ENCODE measurements at places on chromosomes 3 and 15.
A peak's percentile ranks its signal among the peaks of the same experiment; 100 is the strongest.

GRCh38 chr3:60217156-60217911 is 1033.9 kb downstream of the FHIT start:
- no peak for DNase-seq

- DNase-seq = no peak
Observed at GRCh38 chr3:144079634-144080033, 108.0 kb downstream of the DIPK2A start.

GRCh38 chr3:12627370-12627769 is 36.5 kb downstream of the RAF1 start:
- no peak for DNase-seq

- DNase-seq = no peak
Observed at GRCh38 chr15:96160800-96161199, 169.7 kb upstream of the NR2F2 start.

DNA sequence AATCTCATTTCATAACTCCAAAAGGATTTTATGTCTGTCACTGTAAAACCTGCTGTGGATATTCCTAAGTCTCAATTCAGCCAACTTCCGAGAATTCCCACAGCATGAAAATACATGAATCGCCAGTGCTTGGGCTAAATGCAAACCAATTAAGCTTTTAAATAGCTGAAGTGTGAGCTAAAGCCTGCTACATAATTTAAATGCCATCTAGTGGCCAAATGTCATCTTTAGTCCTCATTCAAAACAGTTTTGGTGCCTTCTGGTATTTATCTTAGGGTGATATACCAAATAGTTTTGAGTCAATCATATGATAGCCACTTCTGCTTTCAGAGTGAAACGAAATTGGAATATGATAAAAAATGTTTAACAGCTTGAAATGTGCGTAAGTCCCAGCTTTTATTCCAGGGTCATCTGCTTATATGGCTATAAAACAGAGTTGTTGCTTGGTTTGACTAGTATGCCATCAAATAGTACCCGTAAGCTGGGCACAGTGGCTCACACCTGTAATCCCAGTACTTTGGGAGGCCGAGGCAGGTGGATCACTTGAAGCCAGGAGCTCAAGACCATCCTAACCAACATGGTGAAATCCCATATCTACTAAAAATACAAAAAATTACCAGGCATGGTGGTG is 41.8 kb upstream of the CCNL1 start:
- DNase-seq = no peak

GRCh38 chr15:85331655-85332285 is 48.6 kb upstream of the AKAP13 start:
- DNase-seq = no peak

- no peak for DNase-seq
Observed at GRCh38 chr3:135762188-135762856, 203.2 kb upstream of the PPP2R3A start.

GRCh38 chr3:120101624-120102023 is 7.4 kb upstream of the GSK3B start:
- no peak for DNase-seq

DNA sequence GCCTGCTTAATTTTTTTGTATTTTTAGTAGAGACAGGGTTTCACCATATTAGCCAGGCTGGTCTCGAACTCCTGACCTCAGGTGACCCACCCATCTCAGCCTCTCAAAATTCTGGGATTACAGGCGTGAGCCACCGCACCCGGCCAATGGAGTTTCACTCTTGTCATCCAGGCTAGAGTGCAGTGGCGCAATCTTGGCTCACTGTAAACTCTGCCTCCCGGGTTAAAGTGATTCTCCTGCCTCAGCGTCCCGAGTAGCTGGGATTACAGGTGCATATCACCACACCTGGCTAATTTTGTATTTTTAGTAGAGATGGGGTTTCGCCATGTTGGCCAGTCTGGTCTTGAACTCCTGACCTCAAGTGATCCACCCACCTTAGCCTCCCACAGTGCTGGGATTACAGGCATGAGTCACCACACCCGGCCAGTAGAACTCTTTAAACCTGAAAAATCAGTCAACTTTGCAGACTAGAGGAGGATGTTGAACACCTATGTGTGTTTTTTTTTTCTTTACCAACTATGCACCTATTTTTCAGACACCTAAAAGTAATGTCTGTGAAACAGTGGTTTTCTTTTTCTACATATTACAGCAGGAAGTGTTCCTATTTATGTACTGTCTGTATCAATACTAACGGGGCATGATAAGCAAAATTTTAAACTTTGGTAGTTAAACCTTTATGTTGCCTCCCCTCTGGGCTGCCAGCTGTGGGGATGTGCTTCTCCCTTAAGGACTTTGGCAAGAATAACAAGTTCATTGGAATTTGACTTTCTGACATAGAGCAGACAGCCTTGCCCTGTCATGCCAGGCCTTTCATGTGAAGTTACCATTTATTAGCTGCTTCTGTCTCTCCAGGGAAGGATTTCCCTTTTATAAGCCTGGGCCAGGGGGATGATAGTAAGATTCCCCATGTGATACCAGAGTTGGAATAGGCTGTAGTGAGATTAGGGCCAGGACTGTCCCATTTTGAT is 8.1 kb downstream of the ARIH2 start:
- DNase-seq = no peak

DNA sequence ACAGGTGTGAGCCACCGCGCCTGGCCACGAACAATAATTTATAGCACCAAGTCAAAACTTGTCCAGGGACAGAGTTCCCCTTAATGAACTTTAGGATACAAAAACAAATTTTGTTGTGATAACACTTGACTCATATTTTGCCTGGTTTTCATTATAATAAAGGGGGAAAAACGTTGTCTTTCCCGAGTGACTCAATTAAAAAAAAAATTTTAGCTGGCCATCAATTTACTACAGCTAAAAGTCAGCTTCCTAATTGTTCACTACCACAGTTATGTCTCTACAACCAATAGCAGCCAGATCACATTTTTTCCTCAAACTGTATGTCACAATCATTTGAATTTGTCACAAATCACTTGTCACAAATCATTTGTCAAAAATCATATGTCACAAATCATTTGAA is 116.0 kb downstream of the P3H2 start:
- DNase-seq = no peak

DNA sequence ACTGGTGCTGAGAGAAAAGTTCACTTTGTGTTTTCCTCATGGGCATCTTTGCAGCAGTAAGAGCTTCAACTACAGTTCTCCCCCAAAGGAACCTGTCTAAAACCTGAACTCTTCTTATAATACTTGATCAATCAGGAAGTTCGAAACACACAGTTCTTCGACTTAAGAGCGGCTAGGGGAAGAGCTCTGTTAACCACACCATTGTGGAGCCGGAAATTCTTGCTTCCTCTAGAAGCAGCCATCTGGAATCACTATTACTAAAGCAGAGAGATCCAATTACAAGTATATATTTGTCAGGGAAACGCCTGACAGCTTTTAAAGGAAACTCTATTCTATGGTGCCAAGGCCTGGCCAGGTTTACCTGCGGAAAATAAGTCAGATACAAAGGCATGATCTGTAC is 337.3 kb upstream of the CBLB start:
- DNase-seq = no peak

DNA sequence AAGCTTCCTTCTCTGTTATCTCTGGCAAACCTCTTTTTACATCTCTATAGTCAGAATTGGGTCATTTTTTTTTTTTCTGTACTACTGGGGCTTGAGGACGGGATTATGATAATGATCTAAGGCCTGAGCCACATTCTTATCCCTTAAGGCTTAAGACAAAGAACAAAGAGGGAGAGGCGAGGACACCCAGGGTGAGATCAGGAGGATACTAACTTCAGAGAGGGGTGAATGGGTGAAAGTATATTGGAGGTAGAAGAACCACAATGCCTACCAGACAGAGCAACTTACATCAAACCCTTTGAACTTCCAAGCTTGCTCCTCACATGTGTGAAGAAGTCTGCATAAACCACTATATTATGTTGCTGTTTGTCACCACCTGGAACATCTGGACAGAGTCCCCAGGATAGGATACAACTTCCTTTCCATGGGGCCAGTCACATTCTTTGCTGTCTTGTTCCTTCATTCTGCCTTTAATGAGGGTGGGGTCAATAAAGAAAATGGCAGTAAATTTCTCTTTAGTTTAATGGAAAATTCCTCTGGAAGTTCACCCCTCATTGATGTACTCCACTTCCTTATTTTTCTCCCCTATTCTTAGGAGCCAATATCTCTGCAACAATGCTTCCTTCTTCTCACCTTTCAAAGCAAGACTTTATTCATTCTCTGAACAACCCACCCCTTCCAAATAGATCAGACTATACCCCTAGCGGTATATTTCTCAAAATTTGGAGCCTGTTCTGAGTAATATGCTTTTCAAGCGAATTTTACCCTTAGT is 9.1 kb upstream of the PDCD6IP start:
- DNase-seq = no peak

- no peak for DNase-seq
Observed at GRCh38 chr15:51288143-51289065, 50.0 kb downstream of the CYP19A1 start.

DNA sequence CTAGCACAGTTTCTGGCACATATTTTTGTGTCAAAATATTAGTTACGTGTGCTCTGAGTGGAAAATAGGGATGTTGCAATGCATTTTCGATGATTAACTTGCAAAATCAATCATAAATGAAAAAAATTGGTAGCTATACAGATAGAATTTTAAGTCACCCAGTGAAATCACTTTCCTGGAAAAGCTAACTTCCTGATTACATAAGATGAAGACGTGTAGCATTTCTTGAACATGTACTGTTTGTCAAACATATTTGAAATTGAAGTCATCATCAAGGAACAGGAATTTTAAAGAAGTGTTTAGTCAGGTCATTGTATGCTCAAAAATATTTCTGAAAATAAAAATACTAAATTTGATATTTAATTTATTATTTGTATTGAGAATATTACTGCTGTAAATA is 977.7 kb downstream of the PLOD2 start:
- DNase-seq = no peak

DNA sequence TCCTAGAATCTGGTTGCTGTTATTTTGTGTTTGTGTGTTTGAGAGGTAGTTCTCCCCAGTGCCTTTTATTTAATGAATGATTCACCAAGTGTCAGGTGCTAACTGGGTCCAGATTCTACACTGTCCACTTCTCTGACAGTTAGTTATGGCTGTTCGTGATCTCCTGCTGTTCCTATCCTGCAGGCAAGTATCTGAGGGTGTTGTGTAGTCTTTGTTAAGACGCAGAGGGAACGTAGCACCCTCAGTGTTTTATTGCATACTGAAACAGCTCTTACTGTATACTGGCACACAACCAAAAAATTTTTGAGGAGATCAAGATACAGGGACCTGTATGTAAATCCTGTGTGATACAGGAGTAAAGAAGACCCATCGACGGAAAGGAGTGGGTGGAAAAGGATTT is 1271.3 kb downstream of the ROBO1 start:
- no peak for DNase-seq

GRCh38 chr3:166498446-166498845 is 661.2 kb upstream of the BCHE start:
- no peak for DNase-seq

DNA sequence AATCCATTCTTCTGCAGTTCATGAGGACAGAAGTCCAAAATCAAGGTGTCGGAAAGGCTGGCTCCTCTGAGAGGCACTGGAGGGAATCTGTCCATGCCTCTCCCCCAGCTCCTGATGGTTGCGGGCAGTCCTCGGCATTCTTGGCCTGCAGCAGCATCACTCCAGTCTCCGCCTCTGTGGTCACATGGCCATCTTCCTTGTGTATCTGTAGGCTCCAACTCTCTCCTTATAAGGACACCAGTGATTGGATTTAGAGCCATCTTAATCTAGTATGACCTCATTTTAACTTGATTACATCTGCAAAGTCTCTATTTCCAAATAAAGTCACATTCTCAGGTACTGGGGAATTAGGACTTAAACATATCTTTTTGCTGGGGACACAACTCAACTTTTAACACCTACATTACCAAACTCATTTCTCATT is 56.0 kb upstream of the FLNB start:
- DNase-seq = no peak

GRCh38 chr3:57826952-57827723 is 71.0 kb downstream of the SLMAP start:
- no peak for DNase-seq

DNA sequence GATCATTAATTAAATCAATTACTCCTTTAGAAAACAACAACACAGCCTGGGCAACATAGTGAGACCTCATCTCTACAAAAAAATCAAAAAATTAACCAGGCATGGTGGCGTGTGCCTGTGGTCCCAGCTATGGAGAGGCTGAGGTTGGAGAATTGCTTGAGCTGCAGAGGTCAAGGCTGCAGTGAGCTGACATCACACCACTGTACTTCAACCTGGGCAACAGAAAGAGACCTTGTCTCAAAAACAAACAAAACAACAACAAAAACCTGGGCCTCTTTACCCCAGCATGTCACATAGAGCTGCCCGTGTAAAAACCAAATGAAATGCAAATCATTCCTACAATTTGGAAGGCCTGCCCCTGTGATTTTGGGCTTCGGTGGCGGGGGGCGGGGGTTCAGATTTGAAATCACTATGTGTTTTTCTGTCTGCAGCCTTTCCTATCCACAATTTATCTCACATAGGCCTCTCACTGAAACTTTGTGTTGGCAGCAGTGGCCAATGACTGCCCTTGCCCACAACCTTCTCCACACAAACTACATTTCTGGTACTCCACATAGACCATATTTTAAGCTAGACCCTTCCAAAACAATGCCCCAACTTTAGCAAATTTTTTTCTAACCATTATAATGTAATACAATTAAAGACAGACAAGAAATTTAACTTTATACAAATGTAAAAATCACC is 6.5 kb downstream of the ADAM10 start:
- no peak for DNase-seq

DNA sequence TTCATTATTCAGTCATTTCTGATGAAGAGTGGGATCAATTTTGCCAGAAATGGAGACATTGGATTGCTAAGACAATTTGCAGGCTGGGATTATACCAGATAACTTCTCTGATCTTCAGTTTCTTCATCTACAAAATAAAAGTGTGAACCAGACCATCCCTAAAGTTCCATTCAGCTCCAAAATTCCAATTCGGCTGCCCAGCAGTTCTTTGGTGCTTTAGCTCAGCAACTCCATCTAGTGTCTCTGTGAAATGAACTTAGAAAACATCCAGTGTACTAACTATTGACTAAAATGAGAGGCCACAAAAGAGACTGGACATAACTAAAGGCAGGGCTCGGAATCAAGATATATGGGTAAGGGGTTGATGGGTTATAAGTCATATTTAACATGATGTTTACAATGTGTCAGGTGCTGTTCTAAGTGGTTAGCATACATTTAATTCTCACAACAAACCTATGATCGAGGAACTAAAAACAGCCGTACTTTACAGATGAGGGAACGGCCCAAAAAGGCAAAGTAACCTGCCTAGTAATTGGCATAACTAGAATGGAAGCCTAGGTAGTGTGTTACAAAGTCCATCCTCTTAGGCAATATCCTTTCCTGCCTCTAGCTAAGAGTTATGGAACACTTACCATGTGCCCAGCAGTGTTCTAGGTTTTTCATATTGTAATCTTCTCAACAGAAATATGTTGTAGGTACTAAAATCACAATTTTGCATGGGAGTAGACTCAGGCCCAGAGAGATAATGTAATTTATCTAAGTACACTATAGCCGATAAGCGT is 17.0 kb downstream of the THAP10 start:
- DNase-seq = no peak

GRCh38 chr15:93035953-93036810 is 52.8 kb downstream of the RGMA start:
- peak; percentile 43 for DNase-seq

DNA sequence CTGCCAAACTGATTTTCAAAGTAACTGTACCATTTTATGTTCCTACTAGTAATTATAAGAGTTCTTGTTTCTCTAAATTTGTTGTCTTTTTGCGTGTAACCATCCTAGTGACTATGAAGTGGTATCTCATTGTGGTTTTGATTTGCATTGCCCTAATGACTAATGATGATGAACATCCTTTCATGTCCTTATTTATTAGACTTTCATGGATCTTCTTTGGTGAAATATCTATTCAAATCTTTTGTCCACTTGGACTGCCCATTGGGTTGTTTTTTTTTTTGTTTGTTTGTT is 3.6 kb downstream of the OXSR1 start:
- no peak for DNase-seq
